ENCODE measurements at places on chromosomes 13 and 19.

GRCh38 chr19:55598719-55599467, 424 bp downstream of the FIZ1 start:
- no peak for DNase-seq

DNA sequence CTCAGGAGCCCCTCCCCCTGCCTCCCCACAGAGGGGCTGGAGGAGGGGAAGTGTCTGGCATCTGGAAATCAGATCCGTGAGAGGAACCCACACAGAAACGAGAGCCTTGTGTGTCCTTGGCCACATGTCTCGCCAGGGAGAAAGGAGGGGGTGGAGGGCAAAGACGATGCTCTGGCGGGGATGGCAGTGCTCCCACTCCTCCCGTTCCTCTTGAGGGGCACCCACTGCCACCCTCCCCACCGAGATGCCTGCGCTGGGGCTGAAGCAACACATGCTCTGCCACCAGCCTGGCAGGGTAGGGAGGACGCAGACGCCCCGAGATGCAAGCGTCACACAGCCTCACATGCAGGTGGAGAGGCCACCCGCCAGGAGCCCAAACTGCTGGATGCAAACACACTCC, 2.8 kb downstream of the ADGRL1 start:
- DNase-seq = no peak

GRCh38 chr13:51862957-51863356, 1.2 kb downstream of the CCDC70 start:
- no peak for DNase-seq

DNA sequence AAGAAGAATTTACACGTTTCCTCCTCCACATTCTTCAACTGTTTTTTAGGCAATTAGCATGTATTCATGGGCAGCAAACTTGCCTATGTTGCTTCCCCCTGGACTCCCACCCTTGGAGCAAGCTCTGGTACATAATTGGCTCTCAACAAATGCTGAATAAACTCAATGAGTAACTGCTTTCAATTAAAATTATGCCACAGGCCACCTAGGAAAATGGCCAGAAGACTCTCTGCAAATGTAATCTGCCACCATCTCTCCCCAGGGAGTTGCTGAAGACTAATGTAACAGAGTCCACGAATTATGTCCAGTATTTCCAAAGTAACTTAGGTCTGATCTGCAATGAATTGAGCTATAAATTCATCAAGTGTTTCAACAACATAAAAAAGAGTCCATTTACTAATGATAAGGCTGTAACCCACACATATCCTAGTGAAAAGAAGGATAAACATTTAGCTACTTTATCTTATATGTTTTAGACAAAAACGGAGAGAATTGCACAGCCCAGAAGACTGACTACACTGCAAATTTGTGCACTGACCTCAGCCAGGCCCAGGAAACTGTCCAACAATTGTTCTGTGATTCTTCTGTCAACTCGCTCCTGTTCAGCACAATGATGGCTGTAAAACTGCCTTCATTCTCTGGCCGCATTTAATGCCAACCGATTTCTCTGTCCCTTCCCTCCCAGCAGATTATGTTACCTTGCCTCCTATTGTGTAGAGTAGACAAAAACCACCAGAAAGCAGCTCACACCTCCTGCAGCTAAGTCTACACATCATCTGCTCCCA, 808.6 kb upstream of the ARGLU1 start:
- DNase-seq = no peak

DNA sequence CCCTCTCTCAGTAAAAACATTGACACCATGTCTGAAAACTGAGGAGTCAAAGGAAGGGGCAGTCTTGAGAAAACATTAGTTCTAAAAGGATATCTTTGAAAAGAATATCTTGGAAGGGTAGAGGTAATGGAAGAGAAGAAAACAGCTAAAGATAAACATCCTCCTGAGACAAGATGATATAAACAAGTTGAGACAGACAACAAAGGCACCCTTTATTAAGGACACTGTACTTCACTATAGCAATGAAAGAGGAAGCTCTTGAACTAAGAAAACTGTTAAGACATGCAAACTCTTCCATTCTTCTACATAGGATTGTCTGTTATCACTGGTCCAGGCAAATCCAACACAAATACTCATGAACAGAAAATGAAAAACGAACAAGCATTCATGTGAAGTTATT, 46.3 kb downstream of the MTMR6 start:
- DNase-seq = no peak

- DNase-seq = no peak
Observed at GRCh38 chr13:75544681-75545330, 4.8 kb upstream of the UCHL3 start.

- DNase-seq = no peak
Observed at GRCh38 chr19:932648-933552, 7.1 kb downstream of the ARID3A start.

DNA sequence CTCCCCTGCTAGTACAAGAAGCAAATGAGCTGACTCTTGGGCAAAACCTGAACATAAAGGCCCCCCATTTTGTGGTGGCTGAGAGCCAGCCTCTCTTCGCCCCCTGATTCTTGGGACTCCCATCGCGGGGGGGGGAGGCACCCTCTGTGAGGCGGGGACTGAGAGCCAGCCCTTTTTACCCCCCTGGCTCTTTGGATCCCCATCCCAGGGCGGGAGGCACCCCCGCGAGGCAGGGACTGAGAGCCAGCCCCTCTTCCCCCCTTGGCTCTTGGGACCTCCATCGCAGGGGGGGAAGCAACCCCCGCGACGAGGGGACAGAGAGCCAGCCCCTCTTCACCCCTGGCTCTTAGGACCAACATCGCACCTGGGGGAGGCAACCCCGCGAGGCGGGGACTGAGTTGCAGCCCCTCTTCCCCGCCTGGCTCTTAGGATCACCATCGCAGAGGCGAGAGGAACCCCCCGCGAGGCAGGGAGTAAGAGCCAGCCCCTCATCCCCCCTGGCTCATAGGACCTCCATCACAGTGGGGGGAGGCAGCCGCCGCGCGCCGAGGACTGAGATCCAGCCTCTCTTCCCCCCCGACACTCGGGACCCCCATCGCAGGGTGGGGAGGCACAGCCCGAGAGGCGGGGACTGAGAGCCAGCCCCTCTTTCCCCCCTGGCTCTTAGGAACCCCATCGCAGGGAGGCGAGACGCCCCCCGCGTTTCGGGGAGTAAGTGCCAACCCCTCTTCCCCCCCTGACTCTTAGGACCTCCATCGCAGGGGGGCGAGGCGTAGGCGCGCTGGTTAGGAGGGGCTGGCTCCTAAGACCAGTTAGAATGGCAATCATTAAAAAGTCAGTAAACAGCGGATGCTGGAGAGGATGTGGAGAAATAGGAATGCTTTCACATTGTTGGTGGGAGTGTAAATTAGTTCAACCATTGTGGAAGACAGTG, 2428.4 kb upstream of the PCDH20 start:
- DNase-seq = no peak

DNA sequence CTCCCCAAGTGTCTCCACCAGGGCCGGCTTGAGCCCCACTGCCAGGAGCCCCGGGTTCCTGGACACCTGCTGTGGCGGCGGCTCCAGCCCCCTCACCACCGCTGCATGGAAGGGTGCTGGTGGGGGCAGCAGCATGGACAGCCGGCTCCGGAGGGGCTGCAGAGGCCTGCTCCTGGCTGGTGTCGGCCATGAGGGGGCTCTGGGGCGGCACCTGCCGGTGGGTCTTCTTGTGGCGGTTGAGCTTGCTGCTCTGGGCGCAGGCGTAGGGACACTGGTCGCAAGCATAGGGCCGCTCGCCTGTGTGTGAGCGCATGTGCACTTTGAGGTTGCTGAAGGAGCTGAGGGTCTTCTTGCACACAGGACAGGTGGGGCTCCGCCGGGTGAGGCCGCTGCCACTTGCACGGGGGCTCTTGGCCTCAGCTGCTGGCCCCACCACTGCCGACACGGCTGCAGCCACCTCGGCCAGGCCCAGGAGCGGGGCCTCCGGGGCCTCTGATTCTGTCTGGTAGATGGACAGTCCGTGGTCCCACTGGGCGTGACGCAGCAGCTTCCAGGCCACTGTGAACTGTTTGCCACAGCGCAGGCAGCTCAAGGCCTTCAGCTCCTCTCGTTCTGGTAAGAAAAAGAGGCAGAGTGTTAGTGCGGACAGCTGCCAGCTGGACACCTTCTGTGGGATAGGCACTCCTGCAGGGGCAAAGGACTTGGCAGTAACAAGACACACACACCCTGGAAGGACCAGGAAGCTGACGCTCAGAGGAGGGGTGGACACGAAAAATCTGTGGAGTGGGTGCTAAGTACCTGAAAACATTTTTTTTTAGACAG, 4.1 kb downstream of the ZNF296 start:
- DNase-seq = no peak

DNA sequence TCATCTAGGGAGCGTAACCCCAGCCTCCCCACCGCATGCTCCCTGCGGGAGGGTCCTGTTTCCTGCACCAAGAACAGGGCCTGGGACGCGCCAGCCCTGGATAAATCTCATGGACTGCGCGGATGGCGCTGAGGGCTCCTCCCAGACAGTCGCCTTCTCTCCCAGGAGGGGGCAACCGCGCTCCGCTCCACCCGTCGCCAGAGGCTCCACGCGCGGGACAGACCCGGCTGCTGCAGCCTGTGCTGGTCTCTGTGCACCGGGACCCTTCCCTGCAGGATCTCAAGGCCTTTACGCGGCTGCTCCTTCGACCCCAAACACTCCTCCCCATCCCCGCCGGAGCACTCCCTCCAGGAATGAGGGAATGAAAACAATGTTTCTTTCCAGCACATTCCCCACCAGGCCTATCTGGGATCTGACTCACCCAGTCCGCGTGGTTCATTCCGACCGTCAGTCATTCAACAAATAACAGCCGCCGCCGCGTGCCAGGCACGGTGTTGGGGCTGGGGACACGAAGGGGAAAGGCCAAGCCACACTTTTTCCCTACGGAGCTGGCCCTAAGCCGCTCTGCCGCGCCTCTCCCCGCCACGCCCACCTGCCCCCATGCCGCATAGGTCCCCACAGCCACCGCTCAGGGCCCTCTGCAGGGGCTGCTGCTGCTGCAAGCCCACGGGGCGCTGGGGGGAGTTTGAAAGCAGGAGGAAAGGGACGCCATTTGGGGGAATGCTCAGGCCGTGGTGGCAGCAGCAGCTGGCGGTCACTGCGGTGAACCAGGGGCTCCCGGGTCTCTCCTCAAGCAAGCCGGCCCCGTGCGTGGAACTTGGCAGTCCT, 6.0 kb downstream of the PNMA8B start:
- no peak for DNase-seq

GRCh38 chr19:14475251-14476073, at the start of gene PTGER1:
Gene PTGER1 (minus strand): TSS chr19:14475354. CDS start chr19:14474320, 1,034 bp downstream.
- DNase-seq = no peak

GRCh38 chr13:101567841-101568240, 115.4 kb downstream of the ITGBL1 start:
- DNase-seq = no peak

GRCh38 chr13:44413095-44413494, 39.5 kb downstream of the SERP2 start:
- DNase-seq = no peak
